ENCODE measurements at places on chromosomes 6 and 20.

GRCh38 chr6:137352859-137353258 is 133.7 kb upstream of the IFNGR1 start:
- DNase-seq = no peak

- no peak for DNase-seq
Measured at GRCh38 chr20:44586289-44586911, 4.0 kb downstream of the PKIG start.

GRCh38 chr20:47054945-47055344 is 160.3 kb downstream of the EYA2 start:
- no peak for DNase-seq

DNA sequence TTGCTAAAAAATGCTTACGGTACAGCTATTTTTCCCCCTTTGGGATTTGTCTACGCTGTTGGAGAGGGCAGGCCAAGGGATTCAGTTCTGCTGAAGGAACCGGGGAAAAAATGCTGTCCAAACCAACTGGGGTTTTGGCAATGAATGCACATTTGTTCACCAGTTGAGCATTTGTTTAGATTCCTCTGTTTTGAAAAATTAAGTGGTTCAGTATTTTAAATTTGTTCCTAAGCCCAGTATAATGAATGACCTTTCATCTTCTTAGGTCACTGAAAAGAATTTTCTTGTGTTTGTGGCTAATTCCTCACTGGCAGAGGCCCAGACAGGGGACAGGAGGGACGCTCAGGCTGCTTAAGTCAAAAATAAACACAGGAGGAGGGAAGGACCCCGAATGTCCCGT is 10.8 kb upstream of the EYA2 start:
- DNase-seq = no peak
